ENCODE measurements at places on chromosomes 16 and 17. TPM values are rescaled to one million over a fixed set of nuclear protein-coding genes. Genes with fewer than 3 reads are reported as not detected.

- no peak for DNase-seq
Observed at GRCh38 chr16:89482150-89482816, 8.1 kb downstream of the ANKRD11 start.

KSR1 gene
- total RNA-seq: 26.3 TPM

GRCh38 chr16:67962135-67962534 lies 6.3 kb downstream of the SLC12A4 start:
- no peak for DNase-seq

- DNase-seq: no peak
Observed at GRCh38 chr17:3922765-3923164, 6.5 kb upstream of the P2RX1 start.

DNA sequence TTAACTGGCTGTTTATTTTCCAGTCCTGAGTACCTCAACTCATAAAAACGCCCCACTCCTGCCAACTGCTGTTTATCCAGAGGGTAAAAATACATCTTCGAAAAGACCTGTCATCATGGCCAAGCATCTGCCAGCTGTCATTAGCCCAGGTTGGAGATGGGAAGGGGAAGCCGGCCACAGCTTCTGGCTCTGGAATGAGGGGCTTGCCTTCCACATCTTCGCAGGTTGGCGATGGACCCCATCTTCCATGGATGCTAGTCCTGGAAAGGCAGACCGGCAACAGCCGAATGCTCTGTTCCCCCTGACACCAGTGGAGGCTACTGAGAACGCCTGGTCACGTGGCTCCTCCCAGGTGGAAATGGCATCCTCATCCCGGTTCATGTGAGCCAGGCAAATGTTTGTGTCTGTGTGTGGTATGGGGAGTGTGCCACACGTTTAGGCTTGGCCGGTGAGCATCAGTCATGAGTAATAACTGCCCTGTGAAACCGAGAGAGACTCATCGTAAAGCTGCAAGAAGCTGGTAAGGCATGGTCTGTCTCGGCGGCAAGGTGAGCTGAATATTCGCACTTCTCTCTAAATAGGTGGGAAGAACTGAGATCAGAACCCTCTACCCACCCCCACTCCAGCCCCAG lies 420 bp upstream of the KRTAP17-1 start:
- no peak for DNase-seq

DNA sequence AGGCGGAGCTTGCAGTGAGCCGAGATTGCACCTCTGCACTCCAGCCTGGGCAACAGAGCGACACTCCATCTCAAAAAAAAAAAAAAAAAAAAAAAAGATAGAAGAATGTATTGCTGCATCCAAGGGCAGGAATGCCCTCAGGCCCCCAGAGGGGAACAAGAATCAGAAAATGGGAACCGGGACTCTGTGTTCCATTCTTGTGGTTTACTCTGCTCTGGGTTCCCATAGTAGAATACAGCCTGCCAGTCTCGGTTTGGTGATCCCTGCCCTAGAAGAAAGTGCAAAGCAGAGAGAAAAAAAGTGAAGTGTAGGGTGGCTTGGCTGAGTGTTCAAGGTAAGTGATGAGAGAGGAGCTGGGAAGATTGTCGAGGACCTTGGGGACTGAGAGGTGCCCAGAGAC lies 27.4 kb upstream of the KDM6B start:
- no peak for DNase-seq

- peak; percentile 64 for DNase-seq
Observed at GRCh38 chr16:29729116-29729521, 16.7 kb downstream of the C16orf54 start.

GRCh38 chr17:50693036-50693682 lies 14.6 kb downstream of the ANKRD40 start:
- DNase-seq: no peak

- no peak for DNase-seq
Observed at GRCh38 chr16:907361-907760, 63.4 kb downstream of the LMF1 start.

PKMYT1 gene
- total RNA-seq: 10.6 TPM

DNA sequence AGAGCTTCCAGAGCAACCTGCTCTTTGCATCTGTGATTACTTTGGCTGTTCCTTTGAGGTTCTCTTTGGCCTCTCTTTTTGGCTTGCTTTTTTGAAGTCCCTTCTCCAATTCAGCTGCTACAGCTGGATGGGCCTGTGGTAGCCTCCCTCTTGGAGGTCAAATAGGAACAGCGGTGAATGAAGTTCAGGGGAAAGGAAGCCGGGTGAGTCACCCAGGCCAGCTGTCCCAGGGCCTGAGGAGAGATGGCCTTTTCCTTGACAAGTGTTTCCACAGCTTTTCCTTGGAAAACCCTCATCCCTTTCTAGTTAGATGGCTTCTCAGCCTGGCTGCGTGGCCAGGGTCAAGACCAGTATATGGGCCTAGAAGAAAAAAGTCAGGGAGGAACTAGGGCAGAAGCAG lies 103.1 kb downstream of the STX8 start:
- peak; percentile 72 for DNase-seq

DNA sequence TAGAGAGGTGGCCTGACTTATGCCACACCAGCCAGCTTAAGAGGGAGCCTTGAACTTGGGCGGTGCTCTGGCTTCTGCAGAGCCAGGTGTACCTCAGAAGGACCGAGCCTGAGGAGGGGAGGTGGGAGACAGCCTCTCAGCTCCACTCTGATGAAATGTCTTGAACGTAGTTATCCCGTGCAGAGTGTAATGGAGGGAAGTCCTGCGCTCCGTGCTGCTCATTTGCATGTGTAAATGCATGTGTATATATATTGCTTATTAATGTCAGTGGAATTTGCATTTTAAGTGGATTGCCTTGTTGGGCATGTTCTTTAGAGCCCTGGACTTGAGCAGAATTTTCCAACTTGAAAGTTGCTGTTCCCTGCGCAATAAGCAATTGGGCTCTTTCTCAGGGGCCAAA lies 264.9 kb upstream of the SDK2 start:
- no peak for DNase-seq

KLHL10 gene
- total RNA-seq: not detected

CDH16 gene
- 0.65 TPM for total RNA-seq

CACNG4 gene
- not detected for total RNA-seq

CCR7 gene
- 0.33 TPM for total RNA-seq

- no peak for DNase-seq
Observed at GRCh38 chr17:72306037-72306436, 185.2 kb downstream of the SOX9 start.

GRCh38 chr17:3622977-3623594 lies 13.0 kb downstream of the SHPK start:
- no peak for DNase-seq

SLC47A1 gene
- total RNA-seq: 0.85 TPM

Measured in dermis blood vessel endothelial cell (primary cell).